ENCODE measurements at places on chromosomes 12 and 14.

GRCh38 chr14:60647837-60648248 lies 1.4 kb downstream of the SIX1 start:
- DNase-seq = no peak

GRCh38 chr12:47870175-47870781 lies 34.5 kb downstream of the VDR start:
- no peak for DNase-seq

DNA sequence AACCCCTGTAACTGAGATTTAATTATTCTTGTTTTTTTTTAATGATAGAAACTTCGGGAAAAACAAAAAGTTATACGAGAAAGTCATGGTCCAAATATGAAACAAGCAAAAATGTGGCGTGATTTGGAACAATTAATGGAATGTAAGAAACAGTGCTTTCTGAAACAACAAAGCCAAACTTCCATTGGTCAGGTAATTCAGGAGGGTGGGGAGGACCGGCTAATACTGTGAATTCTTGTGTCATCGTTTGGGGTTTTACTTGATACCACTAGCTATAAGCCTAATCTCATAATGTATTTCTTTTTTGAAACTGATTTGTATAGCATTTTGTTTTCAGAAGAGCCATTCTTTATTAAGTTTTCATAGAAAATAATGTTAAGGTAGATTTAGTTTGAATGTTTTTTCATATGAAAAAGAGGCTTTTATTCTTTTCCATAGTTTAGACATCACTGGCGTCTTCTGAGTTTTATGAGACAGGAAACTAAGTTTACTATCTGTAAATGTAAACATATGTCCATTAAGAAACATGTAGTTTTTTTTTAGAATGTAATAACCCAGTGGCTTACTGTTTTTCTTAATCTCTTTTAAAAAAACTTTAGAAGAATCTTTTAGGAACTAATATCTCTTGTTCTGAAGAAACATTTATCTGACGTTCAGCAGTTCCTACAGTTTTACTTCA lies 62.9 kb upstream of the ATP2A2 start:
- no peak for DNase-seq

DNA sequence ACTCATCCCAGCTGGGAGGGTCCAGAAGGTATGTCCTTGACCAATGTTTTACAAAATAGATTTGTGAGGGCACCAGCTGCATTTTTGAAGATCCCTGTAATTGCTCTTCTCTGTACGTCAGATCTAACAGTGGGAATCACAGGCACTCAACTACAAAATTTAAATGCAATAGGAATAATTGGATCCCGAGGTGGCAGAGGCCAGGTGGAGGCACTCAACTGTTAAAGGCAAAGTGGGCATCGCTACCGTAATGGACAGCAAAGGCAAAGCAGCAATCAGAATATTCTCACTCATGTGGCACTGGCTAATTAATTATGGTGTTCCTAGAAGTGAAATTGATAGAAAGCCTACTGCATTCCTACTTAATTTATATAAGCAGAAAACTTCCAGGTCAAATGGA lies 27.9 kb upstream of the PSMC1 start:
- no peak for DNase-seq

- no peak for DNase-seq
These were observed 157.5 kb downstream of the C12orf75 start for GRCh38 chr12:105487963-105488362.

DNA sequence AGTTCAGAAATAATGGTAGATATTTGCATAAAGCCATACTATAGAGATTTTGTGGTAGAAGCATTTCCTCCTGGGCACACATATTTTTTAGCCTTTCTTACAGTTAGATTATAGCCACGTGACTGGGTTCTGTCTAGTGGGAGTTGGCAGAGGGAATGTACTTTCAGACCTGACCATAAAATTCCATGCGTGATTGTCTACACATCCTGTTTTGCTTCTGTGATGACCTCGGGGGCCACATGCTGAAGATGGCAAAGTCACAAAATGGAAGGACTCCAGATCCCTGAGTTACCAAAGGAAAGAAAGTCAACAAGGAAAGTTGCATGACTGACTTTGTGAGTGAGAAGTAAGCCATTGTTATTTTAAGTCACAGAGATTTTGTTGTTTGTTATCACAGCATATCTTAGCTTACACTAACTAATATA lies 14.6 kb upstream of the MIA2 start:
- no peak for DNase-seq

DNA sequence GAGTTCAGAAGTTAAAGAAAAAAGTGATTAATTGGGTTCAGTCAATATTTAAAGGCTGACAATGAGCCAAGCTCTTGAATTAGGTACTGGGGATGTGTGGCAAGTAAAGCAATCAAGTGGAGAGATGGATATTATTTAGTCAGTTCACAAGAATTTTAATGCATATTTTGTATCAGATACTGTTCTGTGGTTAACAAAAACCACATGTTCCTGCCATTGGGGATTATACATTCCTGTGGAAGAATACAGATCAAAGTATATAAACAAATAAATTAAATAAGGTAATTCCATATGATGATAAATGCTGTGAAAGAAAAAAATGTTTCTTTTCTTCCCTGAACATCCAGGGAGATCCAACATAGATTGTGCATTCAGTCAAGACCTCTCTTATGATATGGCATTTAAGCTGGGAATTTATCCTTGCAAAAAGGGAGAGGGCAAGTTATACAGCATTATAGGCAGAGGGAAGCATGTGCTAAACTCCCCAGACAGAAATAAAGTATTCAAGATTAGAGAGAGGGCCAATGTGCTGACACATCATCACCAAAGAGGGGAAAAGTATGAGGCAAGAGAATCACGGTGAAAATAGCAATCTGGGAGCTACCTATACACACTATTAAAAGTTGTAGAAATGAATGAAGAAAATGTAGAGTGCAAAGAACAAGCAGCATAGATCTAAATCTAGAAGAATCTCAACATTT lies 17.6 kb upstream of the A2M start:
- no peak for DNase-seq

DNA sequence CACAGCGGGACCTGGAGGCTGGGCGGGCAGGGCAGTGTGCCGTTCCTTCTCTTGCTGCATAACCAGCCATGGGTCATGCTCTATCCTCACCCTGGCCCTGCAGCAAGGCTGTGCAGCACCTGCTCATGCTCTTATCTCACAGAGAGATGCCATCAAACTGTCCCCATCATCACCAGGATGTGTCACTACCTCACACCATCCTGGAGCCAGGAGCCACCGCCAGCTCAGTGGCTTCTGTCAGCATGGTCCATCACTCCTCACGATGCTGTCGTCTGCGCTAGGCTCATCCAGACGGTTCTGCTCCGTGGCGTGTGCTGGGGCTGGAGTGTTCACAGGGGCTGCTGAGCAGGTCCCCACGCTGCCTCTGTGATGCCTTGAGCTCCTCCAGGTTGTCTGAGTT lies 77.2 kb upstream of the DYNC1H1 start:
- no peak for DNase-seq

DNA sequence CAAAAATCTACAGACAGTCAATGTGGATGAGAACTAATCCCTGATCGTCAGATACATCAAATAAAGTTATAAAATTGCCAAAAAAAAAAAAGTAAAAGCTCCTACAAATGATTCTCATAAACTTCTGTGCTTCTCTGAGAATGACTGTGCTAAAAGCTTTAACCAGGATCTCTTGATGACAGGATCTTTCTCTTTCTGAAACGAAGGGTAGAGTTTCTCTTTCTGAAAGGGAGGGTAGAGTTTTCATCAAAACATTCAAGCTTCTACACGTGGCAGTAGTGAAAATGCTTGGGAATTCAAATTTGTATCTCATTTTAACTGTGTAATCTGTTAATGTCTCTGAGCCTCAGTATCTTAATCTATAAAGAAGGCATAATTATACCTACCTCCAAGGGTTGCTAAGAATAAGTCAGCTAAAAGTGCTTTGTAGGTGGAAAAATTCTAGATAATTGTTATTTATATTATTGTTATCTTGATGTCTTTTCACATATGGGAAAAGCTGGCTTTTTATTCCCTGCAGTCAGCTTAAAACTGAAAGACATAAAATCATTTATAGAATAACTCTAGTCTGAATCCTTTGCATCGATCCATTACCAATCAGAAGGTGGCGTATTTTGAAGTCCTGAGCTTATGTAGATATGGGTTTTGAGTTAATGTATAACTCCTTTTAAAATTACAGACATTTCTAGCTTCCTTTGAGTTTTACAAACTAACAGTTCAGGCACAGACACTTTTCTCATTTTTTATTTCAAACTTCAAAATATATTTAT lies 157.4 kb downstream of the DACT1 start:
- no peak for DNase-seq

Measured in stimulated activated CD8-positive, alpha-beta memory T cell treated with anti-CD3 and anti-CD28 coated beads, Interleukin-15, amount 100 ng/mL, for 1 hour (primary cell).